Fibroblast of villous mesenchyme (primary cell): ENCODE measurements at places on chromosomes 7 and 10. TPM values are rescaled to one million over a fixed set of nuclear protein-coding genes. Genes with fewer than 3 reads are reported as not detected.

Gene CDC14C
- total RNA-seq: under 0.01 TPM in 1 of 2 replicates, not detected in the other

Gene OR2A42
- under 0.01 TPM in 2 replicates for total RNA-seq

Gene CRHR2
- total RNA-seq: not detected in 2 replicates

Gene PPA1
- 139 and 219 TPM in 2 replicates for total RNA-seq

Gene SPDYE2B
- not detected in 2 replicates for total RNA-seq
